ENCODE measurements at places on chromosomes 1 and 21.
A peak's percentile ranks its signal among the peaks of the same experiment; 100 is the strongest.

DNA sequence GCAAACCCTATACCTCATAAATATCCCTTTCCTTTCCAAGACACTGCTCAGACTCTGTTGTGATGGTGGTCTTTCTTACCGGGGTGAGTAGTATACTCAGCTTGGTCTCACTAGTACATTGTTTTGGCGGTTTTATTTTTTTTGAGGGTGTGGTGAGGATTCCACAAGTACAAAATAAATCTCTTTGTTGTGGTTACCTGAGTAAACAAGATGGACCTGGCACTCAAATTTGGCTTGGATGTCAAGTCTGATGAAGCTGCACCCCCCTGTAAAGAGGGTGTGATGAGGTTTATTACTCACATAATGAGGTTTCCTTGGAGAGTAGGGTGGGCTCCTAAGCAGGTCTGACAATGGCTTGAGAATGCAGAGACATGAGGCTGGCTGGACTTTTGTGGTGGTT is 68.2 kb upstream of the KCNJ6 start:
- DNase-seq, result no peak

DNA sequence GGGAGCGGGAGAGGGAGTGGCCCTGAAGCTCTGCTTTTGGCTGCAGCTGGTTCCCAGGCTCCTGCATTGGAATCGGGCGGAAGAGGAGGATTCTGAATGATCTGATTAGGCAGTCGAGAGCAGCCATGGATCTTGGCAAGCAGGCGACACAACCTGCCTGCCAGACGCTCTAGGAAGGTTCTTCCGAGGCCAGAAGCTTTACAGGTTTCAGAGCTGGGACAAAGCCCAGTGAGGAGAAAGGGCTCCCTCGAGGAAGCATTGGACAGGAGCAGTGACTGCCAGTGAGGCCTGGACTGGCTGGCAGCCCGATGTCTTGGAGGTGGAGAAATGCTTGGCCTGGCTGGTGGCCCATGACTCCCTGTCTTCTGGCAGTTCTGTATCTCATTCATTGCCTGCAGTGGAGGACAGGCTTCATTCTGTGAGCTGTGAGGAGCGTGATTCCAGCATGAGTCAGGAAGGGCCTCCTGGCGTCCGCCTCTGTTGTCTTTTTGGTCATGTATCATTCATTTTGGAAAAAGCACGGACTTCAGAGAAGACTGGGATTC is 132.7 kb upstream of the IPO9 start:
- DNase-seq, result no peak

DNA sequence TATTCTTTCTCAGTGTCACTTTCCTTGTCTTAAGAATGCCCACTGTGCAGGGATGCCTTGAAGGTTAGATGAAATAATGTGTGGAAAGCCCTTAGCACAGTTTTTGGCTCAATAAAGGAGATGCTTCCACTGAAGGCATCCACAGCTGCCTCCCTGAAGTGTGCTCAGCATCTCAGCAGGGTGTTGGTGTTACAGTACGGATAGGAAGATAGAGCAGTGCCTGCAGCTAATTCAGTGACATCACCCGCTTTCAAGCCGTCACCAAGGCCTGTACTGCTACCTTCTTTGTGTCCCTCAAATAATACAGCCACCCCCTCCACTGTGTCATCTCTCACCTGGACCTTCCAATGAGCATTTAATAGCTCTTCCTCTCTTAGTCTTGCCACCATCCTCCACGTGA is 59.0 kb downstream of the NDUFS5 start:
- no peak for DNase-seq

- no peak for DNase-seq
These were observed 38.1 kb downstream of the SOX13 start for GRCh38 chr1:204110894-204111633.

DNA sequence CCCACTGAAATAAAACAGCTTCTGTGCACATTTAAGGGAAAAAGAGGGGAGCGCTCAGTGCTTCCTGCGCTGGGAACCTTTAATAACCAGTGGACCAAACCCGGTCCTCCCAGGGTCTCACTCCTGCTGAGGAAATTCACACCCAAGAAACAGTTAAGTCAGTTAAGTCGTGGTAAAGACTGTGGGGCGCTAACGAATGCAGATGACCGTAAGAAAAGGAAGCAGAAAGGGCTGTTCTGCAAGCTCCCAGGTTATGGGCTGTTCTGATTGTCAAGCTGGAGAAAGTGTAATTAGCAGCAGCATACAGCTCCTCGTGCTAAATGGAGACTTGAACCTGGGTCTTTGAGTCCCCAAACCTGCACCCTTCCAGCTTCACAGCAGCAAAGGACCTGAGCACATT is 536.6 kb downstream of the NPHP4 start:
- no peak for DNase-seq

GRCh38 chr1:181423301-181423918 is 59.9 kb upstream of the CACNA1E start:
- peak; percentile 10 for DNase-seq

GRCh38 chr1:97743129-97743528 is 177.7 kb downstream of the DPYD start:
- DNase-seq, result no peak

- no peak for DNase-seq
These were observed 256.2 kb upstream of the OLFM3 start for GRCh38 chr1:102252731-102253505.

DNA sequence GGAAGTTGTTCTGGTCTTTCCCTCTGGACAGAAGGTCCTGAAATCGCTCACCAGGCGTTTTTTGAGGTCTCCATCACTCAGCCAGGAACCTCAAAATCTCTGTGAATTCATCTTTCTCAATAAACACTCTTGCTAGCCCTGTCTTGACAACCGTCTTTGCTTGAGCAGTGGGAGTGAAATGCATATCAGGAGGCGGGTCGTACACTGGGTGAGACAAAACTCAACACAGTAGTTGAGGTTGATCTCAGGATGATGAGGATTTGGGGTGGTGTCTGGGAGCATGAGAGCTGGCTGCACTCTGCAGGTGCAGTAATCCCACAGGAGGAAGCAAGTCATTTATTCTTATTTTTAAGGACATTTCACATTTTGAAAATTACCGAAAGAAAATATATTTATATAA is 1.9 kb downstream of the GPR25 start:
- DNase-seq, result no peak

Measured in stimulated activated CD4-positive, alpha-beta T cell treated with anti-CD3 and anti-CD28 coated beads, Interleukin-2, amount 100 ng/mL, for 4 hours (primary cell).